ENCODE measurements at places on chromosomes 2 and 18. TPM values are rescaled to one million over a fixed set of nuclear protein-coding genes. Genes with fewer than 3 reads are reported as not detected.

DNA sequence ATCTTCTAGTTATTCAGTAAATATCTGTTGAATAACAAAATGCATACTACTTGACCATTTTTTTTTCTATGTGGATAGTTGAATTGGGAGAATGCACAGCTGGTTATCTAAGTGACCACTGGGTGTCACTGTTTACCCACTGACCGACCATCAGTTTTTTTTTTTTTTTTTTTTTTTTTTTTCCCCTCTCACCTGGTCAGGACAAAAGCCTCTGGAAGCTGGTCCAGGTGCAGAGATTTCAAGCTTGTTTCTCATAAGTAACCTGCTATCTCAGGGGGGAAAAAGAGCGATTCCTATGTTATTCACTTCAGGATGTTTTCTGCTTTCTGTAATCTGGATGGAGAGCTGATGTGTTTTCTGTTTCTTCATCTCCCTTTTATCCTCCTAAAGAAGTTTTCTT lies 256.0 kb downstream of the DCDC2C start:
- peaks cover 15% of the 10 kb centered on the region for H3K4me1 ChIP-seq
- no peak overlapping the region for H3K4me3 ChIP-seq
- no peaks in the 10 kb centered on the region for H3K36me3 ChIP-seq
- H3K27me3 ChIP-seq: no peaks in the 10 kb centered on the region
- peak overlapping the region; percentile 76 for H3K27ac ChIP-seq
- DNase-seq: no peak

- H3K27ac ChIP-seq: peak overlapping the region; percentile 88
- H3K4me3 ChIP-seq: no peak overlapping the region
- no peaks in the 10 kb centered on the region for H3K27me3 ChIP-seq
- H3K36me3 ChIP-seq: no peaks in the 10 kb centered on the region
Measured at GRCh38 chr18:7272311-7273049, 41.6 kb downstream of the LRRC30 start.

Gene DNAJC5G
- not detected for total RNA-seq

Gene PRKD3
- 43.8 TPM for total RNA-seq
